DMS 273 treated with DMSO at 0.1 percent for 48 hours (cell line): ENCODE measurements at places on chromosomes 2 and 18.

DNA sequence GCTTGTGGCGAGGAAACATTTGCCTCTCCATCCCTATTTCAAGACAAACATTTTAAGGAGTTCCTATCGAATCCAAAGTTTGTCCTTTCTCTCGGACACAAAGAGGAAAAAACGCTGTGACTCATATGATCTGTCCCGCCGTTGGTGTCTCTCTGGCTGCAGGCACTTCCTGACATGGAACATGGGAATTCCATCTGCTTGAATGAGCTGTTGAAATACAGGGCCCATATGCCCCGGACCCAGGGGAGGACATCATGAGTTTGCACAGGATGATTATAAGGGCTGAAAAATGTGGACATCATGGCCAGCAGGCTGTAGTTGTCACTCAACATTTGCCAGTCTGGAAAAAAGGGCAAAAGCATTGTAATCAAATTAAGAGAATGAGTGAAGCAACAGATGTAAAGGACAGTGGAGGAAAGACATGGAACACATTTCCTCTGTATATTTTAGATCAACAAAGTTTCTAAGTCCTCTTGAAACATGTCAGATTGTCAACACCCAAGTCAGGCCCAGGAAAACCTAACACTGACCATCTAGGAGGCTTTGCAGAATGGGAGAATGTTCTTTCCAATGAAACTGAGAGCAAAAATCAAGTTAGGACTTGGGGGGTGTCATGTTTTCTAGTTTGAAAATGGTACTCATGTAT, 103.2 kb upstream of the SMIM21 start:
- DNase-seq: no peak

- no peak for DNase-seq
These were observed 322.2 kb upstream of the HS6ST1 start for GRCh38 chr2:128640845-128641360.

GRCh38 chr18:4060427-4061281, 394.5 kb downstream of the DLGAP1 start:
- no peak for DNase-seq

DNA sequence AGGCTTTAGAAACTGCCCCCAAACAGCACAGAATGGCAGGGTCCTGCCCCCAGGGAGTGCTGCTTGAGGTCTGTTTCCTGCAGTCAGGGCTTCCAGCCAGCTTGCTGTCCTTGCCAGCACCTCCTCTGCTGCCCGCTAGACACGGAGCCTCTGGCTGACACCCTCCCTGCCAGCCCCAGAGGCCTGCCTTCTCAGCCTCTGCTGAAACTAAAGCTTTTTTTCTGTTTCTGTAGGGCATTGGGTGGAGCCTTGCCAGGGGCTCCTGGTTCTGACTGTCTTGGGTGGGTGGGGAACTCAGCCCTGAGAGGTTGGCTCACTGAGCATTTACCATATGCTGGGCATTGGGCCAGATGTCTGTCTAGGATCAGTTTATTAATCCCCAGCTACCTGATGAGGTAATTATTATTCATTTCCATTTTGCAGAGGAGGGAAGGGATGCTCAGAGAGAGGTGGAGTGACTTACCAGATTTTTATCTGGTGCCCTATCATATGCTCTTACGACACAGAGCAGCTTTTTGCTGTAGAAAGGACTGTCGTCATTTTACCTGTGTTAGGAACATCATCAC, 35.4 kb downstream of the INPP4A start:
- DNase-seq: peak; percentile 84

DNA sequence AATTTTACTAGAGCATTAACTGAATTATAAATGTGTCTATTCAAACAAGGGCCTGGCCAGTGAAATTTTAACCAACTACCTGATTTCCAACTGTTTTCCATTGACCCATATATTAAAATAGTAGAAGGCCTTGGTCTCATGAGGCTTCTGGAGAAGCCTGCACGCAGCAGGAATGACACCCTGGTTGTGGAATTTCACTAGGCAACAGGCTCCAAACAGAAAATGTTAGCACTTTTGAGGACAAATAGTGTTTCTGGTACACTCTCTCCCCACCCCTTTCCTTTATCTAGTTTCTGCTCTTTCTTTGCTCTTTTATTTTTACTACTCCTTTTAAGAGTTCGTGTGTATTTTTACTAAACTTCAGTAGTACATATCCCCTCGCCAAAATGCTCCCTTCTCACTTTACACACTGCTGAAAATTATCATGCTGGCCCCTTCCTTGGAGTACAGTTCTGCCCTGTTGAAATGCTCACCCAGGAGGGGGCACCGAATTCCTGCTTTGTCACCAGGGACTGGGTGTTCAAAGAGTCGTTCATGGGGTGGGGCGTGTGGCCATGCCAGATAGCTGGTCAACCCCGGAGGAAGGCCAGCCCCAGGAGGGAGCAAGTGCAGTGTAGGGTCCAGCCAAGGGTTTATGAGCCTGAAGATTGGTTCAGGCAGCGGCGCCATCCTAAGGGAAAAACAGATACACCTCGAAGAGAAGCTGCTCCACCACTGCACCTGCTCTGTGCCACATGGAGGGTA, 22.1 kb upstream of the COL6A3 start:
- no peak for DNase-seq

DNA sequence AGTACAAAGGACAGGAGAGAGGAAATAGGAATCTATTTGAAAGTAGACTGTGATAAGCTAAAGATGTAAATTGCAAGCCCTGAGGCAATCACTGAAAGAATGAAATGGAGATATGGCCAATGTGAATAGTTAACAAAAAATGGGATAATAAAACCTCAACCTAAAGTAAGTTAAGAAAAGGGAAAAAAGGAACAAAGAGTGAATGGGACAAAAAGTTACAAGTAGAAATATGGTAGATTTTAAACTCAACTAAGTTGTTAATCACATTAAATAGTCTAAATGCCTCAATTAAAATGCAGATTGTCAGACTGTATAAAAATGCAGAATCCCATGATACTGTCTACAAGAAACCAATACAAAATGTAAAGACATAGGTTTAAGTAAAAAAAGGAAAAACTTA, 165.2 kb upstream of the RBMS1 start:
- no peak for DNase-seq

DNA sequence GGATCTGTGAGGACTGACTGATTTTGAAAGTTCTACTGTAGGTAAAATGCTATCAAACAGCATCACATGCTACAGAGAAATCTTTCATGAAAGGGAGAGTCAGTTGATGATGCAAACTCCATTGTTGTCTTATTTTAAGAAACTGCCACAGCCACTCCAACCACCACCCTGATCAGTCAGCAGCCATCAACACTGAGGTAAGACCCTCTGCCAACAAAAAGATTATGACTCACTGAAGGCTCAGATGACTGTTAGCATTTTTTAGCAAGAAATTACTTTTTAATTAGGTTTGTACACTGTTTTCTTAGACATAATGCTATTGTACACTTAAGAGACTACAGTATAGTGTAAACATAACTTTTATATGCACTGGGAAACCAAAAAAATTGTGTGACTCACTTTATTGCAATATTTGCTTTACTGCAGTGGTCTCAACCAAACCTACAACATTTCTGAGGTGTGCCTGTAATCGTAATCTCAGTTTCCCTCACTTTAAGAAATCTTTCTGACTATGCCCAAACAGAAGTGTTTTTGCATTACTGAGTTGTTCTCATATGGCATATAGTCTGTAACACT, 42.8 kb downstream of the METTL8 start:
- DNase-seq: no peak

- no peak for DNase-seq
These were observed 184.4 kb upstream of the SESTD1 start for GRCh38 chr2:179449010-179449409.

- no peak for DNase-seq
These were observed 274.9 kb upstream of the VWC2L start for GRCh38 chr2:214135966-214136365.

GRCh38 chr2:241553981-241554380, 4.6 kb upstream of the BOK start:
- DNase-seq: no peak

DNA sequence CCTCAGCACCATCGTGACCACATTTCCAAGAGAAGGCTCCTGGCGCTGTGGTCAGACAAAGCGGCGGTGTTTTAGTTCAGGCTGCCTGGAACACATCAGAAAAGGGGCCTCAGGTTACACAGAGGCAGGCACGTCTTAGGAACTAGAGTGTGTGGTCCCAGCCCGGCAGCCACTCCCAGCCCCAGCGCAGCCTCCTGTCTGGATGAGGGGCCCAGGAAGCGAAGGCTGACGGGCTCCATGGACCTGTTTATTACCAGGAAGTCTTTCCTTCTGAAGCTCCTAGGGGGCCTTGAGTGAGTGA, 10.0 kb upstream of the GPR55 start:
- no peak for DNase-seq

DNA sequence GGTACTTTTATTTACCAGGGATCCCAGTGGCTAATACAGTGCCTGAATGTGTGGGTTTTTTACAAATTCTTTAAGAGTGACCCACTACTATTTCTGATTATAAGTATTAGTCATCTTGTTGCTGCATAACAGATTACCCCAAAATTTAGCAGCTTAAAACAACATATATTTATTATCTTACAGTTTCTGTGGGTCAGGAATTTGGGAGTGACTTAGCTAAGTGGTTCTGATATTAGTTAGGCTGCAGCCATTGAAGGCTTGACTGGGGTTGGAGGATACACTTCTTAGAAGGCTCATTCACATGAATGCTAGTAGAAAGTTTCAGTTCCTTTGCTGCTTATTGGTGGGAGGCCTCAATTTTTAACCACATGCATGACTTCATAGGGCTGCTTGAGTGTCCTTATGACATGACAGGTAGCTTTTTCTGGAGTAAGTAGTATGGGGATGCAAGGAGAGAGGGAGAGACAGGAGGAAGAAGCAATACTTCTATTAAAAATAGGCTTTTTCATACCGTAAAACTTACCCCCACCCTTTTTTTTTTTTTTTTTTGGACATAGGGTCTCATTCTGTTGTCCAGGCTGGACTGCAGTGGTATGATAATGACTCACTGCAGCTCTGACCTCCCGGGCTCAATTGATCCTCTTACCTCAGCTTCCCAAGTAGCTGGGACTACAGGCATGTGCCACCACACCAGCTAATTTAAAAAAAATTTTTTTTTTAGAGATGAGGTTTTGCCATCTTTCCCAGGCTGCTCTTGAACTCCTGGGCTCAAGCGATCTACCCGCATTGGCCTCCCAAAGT, 13.3 kb upstream of the POLE4 start:
- DNase-seq: no peak

GRCh38 chr2:30958193-30958917, 151.1 kb upstream of the CAPN13 start:
- DNase-seq: no peak

GRCh38 chr2:134838143-134838620, at the start of gene ACMSD:
TSS of gene ACMSD (plus strand) at chr2:134838616. CDS start at chr2:134838683, 67 bp downstream.
- no peak for DNase-seq

DNA sequence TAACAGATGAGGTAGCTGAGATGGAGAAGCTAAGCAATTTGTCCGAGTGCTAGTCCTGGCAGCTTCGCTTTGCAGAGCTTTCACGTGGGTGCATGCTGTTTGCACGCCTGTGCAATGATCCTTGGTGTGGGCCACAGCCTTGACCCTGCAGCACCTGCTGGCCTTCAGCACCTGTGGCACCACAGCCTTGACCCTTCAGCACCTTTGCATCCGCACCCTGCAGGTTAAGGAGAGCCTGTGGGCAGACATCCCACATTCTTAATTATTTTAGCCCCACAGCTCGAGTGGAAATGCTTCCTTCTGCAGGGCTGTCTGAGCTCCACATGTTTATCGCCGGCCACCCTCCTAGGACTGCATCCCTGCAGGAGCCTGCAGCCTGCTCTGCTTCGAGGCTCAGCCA, 19.3 kb downstream of the NCK2 start:
- no peak for DNase-seq

DNA sequence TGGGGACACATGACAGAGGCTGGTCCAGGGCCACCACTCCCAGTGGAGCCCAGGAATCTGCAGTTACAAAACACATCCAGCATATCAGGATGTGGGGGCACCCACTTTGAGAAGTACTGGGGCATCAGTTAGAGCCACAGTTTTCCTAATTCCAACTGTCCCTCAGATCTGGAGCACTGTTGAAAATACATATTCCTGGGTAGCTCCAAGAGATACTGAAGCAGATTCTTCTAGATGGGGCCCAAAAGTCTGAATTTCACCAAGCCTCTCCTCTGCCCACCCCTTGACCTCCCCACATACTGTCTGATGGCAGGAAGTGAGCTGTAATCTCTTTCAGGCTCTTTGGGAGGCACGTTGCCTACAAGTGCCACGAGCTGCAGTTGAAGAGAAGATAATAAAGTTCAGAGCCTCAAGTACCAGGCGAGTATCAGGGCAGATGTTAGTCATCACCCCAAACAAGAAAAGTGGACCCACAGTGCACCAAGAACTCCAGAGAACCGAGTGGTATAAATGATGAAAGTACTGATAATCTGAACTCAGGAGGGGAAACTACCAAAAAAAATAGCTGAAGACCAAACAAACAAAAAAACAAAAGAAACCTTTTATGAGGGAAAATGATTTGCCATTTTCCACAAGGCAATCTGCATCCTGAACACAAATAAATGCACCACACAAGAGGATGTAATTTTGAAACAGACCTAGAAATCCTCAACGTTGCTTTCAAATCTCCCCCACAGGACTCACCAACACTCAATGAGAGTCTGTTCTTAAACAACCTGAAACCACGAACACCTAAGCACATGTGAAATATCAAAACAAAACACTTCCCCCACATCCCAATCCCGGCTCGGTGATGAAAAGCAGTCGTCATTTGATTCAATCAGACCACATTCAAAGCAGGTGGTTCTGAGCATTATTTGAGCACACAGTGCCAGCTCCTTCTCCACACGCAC, 98.7 kb downstream of the TCF4 start:
- DNase-seq: no peak

DNA sequence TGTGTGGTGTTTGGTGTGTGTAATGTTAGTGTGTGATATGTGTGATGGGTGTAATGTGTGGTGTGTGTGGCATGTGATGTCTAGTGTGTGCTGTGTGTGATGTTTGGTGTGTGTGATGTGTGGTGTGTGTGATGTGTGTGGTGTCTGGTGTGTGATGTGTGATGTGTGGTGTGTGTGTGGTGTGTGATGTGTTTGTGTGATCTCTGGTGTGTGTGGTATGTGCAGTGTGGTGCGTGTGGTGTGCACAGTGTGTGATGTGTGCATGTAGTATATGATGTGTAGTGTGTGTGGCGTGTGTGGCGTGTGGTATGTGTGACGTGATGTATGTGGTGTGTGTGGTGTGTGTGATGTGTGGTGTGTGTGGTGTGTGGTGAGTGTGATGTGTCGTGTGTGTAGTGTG, 150.3 kb downstream of the TMEM18 start:
- no peak for DNase-seq

GRCh38 chr2:164554487-164554886, 66.8 kb downstream of the GRB14 start:
- DNase-seq: no peak

- DNase-seq: peak; percentile 67
These were observed 17.8 kb upstream of the CD8A start for GRCh38 chr2:86808315-86809161.

- no peak for DNase-seq
These were observed 39.6 kb downstream of the ID2 start for GRCh38 chr2:8721410-8721809.

- DNase-seq: no peak
These were observed 47.9 kb downstream of the RIT2 start for GRCh38 chr18:43067570-43067969.
